Stimulated activated CD8-positive, alpha-beta memory T cell treated with anti-CD3 and anti-CD28 coated beads, Interleukin-7, amount 100 ng/mL, for 1 hour (primary cell): ENCODE measurements at places on chromosomes 11 and 22.

DNA sequence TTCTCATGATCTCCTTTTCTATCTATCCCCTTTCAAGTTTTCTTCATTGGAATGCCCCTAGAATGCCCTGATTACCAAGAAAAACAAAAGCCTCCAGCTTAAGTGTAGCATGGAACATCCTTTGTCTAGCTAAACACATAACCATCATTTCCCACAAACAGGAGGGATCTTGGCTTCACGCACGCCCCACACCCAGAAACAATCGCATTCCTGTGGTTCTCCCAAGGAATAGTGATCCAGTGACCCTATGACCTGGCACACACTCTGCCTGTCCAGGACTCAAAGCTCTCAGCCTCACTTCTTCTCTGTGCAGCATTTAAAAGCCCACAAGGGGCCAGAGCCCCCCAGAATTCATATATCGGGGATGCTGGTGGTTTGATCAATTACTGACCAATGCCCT, 9.3 kb upstream of the POU2AF1 start:
- no peak for DNase-seq

DNA sequence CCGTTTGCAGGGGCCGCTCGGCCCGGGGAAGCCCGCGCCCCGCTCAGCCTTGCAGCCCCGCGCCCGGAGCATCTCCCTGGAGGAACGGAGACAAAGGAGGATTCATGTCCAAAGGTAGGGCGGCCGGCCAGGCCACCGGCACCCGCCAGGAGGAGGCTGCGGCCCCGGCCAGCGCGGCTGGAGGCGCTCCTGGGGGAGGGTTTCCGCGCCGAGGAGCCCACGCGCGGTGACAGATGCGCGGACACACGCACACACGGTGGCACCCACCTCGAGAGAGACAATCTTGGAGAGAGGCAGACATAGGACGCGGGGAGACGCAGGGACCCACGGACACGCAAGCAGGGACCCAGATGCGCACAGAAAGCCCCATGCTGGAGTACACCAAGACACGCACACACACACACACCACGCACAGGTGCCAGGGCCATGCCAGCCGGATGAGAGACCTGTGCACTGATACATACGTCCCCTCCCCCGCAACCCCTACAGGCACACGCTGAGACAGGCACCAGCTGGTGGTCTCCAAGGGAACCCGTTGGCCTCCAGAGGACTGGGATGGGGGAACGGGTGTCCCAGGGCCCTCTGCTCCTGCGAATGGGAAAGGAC, 7.8 kb downstream of the SEPTIN3 start:
- no peak for DNase-seq

GRCh38 chr11:22337596-22338485, at the start of gene SLC17A6:
SLC17A6 (plus strand) TSS chr11:22338381; CDS start chr11:22338534, 153 bp downstream.
- no peak for DNase-seq

- no peak for DNase-seq
Measured at GRCh38 chr11:68664906-68665305, 19.4 kb upstream of the GAL start.

DNA sequence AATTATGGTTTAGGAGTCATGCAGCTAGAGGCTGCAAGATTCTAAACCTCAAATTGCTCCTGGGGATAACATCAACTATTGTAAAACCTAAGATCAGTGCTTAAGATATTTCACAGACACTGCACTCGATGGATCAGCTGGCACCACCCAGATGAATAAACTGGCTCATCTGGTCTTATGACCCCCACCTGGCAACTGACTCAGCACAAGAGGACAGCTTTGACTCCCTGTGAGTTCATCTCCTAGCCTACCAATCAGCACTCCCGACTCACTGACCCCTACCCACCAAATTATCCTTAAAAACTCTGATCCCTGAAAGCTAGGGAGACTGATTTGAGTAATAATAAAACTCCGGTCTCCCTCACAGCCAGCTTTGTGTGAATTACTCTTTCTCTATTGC, 782 bp upstream of the TTC12 start:
- no peak for DNase-seq

DNA sequence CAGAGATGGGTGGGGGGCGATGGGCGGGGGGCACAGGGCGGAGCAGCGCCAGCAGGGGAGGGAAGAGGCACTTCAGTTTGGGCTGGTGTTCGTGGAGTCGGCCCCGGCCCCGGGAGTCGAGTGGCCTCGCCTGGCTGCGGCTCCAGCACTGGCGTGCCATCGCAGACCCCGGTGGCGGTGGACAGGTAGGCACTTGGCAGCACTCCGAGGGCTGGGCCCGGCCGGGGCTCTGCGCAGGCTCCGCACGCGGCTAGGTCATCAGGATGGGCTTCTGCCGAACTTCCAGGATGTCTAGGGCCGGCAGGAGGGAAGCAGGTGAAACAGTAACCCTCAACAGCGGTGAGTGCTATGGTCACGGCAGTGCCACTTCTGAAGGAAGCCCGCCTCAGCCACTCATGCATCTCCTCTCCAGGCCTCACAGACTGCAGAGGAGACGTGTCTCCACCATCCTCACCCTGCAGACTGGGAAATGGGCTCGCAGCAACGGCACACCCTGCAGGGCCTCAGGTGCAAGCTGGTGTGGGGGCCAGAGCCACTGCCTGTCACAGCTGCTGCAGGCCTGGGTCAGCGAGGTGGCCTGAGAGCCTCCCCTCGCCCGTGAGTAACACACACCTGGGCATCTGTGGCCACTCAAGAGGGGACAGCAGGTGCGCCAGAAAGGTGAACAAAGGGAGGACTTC, 33.3 kb downstream of the NUP50 start:
- DNase-seq = no peak

DNA sequence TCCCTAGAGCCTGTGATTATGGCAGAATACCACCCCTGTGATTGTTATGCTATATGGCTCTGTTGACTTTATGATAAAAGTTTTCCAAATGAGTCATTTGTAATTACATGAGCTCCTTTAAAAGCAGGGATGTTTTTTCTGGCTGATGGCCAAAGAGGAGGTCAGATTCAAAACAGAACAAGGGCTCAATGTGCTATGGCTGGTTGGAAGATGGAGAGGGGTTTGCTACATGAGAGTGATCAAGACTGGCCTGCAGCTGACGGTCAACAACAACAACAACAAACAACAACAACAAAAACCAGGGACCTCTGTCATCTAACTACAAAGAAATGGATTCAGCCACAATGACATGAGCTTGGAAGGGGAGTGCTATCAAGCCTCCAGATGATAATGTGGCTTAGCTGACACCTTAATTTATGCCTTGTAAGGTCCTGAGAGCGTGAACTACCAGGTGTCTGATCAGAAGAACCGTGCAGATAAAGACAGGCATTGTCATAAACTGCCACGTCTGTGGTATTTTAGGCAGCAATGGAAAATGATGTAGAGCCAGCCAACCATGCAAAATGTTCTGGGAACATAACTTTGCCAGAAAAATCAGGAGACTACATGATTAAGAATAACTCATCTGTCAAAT, 47.2 kb downstream of the PIWIL3 start:
- no peak for DNase-seq
